ENCODE measurements at places on chromosomes 2 and 18. TPM values are rescaled to one million over a fixed set of nuclear protein-coding genes. Genes with fewer than 3 reads are reported as not detected.

- no peak for DNase-seq
- no peaks in the 10 kb centered on the region for H3K4me1 ChIP-seq
- no peaks in the 10 kb centered on the region for H3K27me3 ChIP-seq
Observed at GRCh38 chr2:164335947-164336346, 285.3 kb downstream of the GRB14 start.

DNA sequence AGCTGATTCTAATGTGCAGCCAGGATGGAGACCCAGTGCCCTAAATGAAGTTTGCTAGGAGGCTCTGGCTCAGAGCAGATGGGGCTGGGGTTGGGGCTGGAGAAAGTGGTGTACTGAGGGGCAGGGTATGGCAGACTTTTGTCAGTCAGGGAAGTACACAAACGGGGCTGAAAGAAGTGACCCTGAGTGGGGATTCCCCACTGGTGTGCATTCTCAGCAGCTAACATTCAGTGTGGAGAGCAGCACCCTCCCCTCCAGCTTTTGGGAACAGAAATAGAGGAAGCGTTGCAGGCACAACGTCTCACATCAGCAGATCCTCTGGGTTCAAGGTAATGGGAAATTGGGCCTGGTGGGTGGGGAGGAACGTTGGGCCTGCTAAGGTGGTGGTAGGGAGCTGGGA is 89.1 kb upstream of the GCFC2 start:
- H3K4me3 ChIP-seq = no peak overlapping the region
- H3K36me3 ChIP-seq = no peaks in the 10 kb centered on the region
- no peak for DNase-seq
- no peak overlapping the region for H3K27ac ChIP-seq

DNA sequence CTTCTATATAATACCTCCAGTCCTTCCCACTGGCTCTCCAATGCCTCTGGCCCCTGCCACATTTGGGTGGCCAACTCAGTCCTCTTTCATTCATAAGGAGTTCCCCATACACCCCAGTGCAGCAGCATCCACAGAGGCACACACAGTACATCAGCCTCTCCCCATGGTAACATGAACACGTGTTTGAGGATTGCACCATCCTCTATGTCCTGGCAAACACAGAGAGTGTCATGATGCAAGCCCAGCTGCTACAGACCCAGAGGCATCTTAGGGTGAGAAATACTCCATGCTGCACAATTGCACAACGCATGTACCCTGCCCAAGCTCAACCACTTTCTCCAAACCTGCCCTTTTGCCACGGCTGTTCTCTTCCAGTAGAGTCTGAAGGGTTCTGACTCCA is 11.5 kb downstream of the IGFBP5 start:
- peak overlapping the region; percentile 80 for H3K27ac ChIP-seq
- H3K27me3 ChIP-seq = no peaks in the 10 kb centered on the region
- peaks cover 94% of the 10 kb centered on the region for H3K36me3 ChIP-seq
- peak; percentile 95 for DNase-seq
- H3K4me3 ChIP-seq = no peak overlapping the region

GRCh38 chr18:2368102-2368501 is 203.2 kb downstream of the METTL4 start:
- no peaks in the 10 kb centered on the region for H3K36me3 ChIP-seq
- no peak for DNase-seq
- H3K27me3 ChIP-seq = no peaks in the 10 kb centered on the region
- H3K4me3 ChIP-seq = no peak overlapping the region
- no peaks in the 10 kb centered on the region for H3K4me1 ChIP-seq
- H3K27ac ChIP-seq = no peak overlapping the region

DNA sequence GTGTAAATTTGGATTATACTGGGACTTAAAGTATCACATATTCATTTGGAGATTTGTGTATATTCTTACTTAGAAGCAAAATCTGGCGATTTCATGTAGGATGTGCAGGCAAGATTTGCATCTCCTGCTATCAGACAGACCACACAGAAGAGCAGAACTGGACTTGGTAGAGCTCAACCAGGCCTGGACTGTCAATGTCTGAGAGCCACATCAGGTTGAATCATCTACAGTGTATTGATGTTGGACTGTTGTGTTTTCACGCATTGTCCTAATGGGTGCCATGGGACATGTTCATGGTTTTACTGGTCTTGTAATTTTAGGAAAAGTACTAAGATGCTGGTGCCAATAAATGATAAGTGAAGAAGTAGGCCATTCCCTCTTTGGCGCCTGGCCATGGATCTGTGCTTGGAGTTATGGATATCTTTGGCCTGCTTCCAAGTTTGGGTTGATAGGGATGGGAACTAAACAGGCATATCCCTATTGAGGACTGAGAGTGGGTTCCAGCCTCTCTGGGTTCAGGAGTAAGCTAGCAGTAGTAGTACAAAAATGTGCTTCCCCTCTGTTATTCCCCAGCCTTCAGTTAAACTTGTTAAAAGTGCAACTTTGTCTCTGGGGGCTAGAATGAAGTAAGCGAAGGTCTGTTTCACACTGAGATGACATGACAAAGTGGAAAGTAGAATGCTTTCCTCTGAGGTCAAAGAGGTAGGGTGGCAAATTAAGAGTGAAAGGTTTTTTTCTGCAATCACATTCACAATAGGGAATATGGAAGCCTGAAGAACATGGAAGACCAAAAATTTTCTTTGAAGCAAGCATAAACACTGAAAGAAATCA is 49.2 kb upstream of the NEMP2 start:
- H3K4me1 ChIP-seq = peaks cover 17% of the 10 kb centered on the region
- H3K27me3 ChIP-seq = no peaks in the 10 kb centered on the region
- H3K4me3 ChIP-seq = no peak overlapping the region
- peak overlapping the region; percentile 63 for H3K27ac ChIP-seq

- H3K27ac ChIP-seq = peak overlapping the region; percentile 81
- no peaks in the 10 kb centered on the region for H3K36me3 ChIP-seq
- H3K27me3 ChIP-seq = no peaks in the 10 kb centered on the region
- H3K4me1 ChIP-seq = peaks cover 69% of the 10 kb centered on the region
- DNase-seq = no peak
- no peak overlapping the region for H3K4me3 ChIP-seq
Observed at GRCh38 chr2:36459725-36460137, 104.2 kb downstream of the CRIM1 start.

DNA sequence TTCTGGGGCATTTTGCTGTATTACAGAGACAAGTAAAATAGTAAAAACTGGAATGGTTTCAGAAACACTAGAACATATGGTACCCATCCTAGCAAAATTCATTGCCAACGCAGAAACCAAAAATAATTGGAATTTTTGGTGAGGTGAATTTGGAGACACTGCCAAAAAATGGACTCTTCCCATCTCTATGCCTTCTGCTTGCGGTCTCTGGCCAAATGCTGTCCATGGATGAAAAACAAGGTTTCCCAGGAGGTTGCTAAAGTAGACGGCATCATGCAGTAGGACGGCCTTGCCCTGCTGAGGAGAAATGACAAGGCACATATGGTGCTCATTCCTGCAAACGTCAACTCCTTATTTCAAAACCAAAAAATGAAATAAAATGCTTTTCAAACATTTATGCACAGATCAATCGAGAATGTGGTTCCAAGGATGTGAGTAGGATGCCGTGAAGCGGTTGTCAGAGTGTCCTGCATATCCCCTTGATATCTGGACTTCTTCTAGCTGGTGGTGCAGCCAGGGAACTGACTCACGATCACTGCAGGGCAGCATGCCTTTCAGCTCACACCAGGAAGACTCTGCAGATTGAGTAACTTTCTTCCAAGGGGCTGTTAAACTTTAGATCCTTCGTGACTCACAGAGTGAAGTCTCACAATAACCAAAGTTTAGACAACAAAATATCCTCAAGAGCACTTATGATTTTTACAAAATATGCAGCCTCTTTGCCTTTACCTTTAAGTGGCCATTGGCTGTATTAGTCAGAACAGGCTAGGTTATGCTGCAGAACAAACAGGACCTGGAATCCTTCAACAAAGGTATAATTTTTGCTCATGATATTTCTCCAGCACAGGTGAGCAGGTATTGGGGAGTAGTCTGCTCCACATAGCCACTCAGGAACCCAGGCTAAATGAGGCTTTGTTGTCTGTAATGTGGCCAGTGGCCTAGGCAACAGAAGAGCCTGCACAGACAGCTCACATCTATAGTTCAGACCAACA is 149.4 kb upstream of the NDUFV2 start:
- DNase-seq = no peak
- H3K36me3 ChIP-seq = no peaks in the 10 kb centered on the region
- H3K27me3 ChIP-seq = no peaks in the 10 kb centered on the region
- H3K4me3 ChIP-seq = no peak overlapping the region
- no peaks in the 10 kb centered on the region for H3K4me1 ChIP-seq

DNA sequence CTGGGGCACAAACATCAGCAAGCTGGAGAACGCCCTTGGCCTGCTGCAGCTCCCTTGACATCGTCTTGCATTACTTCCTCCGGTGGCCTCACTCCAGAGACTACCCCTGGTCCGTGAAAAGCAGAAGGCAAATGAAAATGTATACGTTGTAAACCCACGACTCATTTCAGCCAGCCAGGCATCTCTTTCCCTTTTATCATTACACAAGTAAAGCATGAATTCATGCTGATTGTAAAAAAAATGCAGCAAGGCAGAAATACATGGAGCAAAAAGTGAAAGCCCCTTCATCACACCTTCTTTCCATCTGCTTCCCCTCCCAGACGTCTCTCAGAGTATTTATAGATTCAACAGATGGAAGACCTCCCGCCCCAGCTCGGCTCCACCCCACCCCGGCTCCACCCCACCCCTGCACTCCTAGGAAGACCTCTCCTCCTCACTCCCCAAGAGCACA is 41.6 kb upstream of the RALBP1 start:
- H3K4me1 ChIP-seq = no peaks in the 10 kb centered on the region
- no peaks in the 10 kb centered on the region for H3K36me3 ChIP-seq
- no peak overlapping the region for H3K4me3 ChIP-seq
- H3K27ac ChIP-seq = peak overlapping the region; percentile 30
- DNase-seq = no peak
- H3K27me3 ChIP-seq = no peaks in the 10 kb centered on the region

DNA sequence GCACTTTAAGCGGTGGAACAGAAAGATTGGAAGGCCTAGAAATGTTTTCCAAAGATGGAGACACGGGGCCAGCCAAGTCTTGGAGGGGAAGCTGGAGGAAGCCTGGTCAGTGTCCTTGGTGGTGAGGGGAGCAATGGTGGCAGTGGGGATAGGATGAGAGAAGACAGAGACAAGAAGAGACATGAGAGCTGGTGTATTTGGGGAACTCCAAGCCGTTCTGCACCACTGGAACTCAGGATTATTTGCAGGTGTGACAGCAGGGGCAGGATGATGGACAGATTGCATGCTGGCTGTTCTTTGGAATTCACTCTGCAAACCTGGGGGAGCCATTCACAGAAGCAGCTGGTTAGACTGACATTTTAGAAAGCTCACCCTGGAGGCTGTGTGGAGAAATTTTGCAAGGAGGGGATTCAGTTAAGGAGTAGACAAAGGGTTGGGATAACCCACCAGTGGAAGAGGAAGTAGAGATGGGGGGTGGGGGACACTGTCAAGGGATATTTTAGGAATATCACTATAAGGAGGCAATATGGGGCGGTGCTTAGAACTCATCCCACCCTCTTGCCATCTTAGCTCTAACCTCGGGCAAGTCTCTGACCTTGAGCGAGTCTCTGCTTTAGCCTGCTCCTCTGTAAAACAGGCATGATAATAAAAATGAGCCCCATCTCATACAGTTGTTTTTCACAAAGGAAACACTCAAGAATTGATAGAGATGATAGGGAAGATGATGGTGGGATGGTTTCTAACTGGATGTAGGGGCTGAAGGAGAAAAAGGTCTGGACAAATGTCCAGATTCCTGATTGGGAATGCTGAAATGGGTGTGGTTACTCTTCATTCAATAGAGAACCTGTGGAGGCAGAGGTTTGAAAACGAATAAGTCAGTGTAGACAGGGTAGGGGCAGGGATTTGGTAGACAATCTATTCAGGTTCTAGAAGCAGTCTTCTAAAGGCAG is 175.8 kb downstream of the MYCN start:
- no peak for DNase-seq
- no peaks in the 10 kb centered on the region for H3K4me1 ChIP-seq
- no peak overlapping the region for H3K27ac ChIP-seq

GRCh38 chr2:110829413-110830146 is 97.2 kb downstream of the ACOXL start:
- H3K36me3 ChIP-seq = no peaks in the 10 kb centered on the region
- no peaks in the 10 kb centered on the region for H3K27me3 ChIP-seq
- H3K27ac ChIP-seq = no peak overlapping the region
- no peak overlapping the region for H3K4me3 ChIP-seq
- no peaks in the 10 kb centered on the region for H3K4me1 ChIP-seq

- H3K4me3 ChIP-seq = no peak overlapping the region
- H3K36me3 ChIP-seq = no peaks in the 10 kb centered on the region
- no peak overlapping the region for H3K27ac ChIP-seq
Observed at GRCh38 chr2:55843994-55844345, 79.6 kb downstream of the EFEMP1 start.

- H3K27me3 ChIP-seq = no peaks in the 10 kb centered on the region
- no peak overlapping the region for H3K4me3 ChIP-seq
- no peak for DNase-seq
- H3K4me1 ChIP-seq = peaks cover 22% of the 10 kb centered on the region
Observed at GRCh38 chr18:63142594-63143225, 176.9 kb downstream of the BCL2 start.

Gene LIMS1
- total RNA-seq = 65.3 TPM

Gene SCN9A
- 22.1 TPM for total RNA-seq

Gene SLC9A4
- total RNA-seq = not detected

Gene ALPP
- not detected for total RNA-seq

Gene RBM44
- total RNA-seq = 0.68 TPM

Gene SLC19A3
- 2.0 TPM for total RNA-seq

Gene PXDN
- total RNA-seq = 34.4 TPM

Gene TM4SF20
- not detected for total RNA-seq

Gene SULT1C2
- total RNA-seq = 0.28 TPM
